Thymus (tissue), 14 donors: ENCODE measurements at places on chromosomes 2 and 18. TPM values are rescaled to one million over a fixed set of nuclear protein-coding genes. Genes with fewer than 3 reads are reported as not detected.
A peak's percentile ranks its signal among the peaks of the same experiment; 100 is the strongest.

HPCAL1 gene
- 12.6 TPM for total RNA-seq

CD207 gene
- 0.99 TPM for total RNA-seq

LHCGR gene
- total RNA-seq = 0.05 TPM

TUBA4B gene
- total RNA-seq = 0.05 TPM

ACTR1B gene
- total RNA-seq = 44.1 TPM

ATP5F1A gene
- 583 TPM for total RNA-seq

GRCh38 chr2:64124571-64124970 lies 19.6 kb downstream of the PELI1 start:
- DNase-seq = no peak

- DNase-seq = no peak
Measured at GRCh38 chr2:233446121-233446520, 91.8 kb downstream of the DGKD start.

DNA sequence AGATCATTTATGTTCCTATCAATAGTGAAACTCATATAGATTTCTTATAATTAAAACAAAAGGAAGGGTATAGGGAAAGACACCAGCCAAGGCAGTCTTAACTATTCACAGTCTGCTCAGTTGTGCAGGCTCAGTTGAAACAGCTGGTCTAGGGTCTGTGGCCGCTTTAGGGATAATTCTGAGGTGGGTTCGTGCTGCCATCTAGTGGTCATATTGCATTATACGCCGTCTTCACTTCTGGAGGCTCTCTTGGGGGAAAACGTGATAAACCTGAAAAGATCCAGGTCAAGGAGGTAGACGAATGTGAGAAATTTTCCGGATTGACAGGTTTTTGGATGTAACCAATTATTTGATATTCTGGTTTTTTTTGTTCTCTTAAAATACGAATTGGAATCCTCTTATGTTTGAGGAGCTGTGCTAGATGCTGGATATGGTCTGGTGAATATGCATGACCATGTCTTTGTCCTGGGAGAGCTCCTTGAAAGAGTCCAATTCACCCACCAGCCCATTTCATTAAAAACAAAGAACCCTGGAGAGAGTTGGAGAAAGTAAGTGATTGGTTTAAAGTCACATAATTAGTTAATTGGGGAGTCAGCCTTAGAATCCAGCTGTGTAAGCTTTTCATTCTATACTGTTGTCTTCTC lies 492.4 kb downstream of the PLCL1 start:
- DNase-seq = peak; percentile 86
